ENCODE measurements at places on chromosomes 2 and 18.

- peak; percentile 48 for DNase-seq
These were observed 82.0 kb downstream of the SMAD7 start for GRCh38 chr18:48868468-48869466.

DNA sequence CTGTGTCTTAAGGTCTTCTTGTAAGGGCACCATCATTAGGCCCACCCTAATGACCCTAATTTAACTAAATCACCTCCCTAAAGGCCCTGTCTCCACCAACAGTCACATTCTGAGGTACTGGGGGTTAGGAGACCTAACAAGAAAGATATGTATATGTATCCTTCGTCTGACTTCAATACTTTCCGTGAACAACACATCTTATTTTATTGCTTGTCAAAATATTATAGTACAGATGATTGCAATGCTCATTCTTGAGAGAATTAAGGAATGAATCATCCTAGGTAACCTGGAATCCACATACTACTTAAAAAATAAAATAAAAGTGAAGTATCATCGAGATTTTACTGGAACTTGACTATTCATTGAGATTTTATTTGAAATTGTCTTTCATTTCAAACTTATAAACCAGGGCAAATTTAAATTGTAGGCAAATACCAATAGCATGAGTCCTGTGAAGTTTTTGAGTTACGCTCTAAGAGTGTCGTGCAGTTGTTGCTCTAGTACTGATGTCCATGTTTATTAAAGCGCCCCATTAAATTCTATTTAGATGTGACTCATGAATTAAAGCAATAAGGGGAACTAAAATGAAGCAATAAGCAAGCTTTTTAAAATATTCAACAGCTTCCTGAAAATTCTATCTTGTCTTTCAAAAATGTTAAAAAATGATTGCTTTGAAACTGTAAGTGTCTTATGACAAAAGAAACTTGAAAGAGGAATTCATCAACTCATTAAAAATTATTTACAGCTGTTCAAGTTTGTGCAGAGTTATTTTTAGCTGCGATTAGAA lies 40.0 kb downstream of the CCDC102B start:
- DNase-seq: no peak

DNA sequence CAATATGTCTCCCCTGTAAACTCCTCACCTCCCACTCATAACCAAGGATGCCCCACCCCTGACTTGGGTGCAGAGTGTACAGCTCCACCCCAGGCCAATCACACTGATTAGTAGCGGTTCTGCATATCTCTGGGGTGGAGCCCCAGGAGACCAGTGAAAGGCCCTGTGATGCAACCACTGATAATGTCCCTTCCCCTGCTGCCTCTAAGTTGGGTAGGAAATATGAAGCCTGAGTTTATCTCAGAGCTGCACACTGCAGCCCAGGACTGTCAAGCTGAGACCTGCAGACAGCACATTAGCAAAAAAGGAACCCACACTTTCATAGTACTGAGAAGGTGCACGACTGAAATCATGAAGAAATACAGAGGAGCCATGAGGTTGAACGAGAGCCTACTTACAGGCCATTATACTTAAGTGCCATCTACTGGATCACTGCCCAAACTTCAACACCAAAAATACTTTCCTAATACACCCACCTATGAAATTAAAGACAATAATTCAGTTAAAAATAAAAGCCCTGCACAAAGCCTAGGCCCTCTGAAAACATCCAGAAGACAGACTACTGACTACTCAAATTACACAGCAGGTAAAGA lies 455.4 kb upstream of the LRRTM4 start:
- no peak for DNase-seq

GRCh38 chr18:22547807-22548561 lies 130.3 kb upstream of the CTAGE1 start:
- no peak for DNase-seq

DNA sequence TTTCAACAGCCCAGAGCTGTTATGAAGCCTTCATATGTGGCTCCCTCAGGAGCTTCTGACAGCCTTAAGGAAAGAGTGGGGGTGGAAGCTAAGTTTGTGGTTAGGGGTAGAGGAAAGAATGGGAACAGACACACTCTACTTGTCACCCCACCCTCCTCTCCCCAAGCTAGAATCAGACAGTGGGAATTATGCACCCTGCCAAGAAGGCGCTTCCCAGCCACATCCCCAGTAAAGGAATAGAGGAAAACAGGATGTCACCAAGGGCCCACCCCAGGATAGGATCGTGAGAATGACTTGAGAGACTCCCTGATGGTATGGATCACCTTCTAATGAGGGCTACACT lies 32.4 kb upstream of the EML4 start:
- DNase-seq: no peak

GRCh38 chr18:46899274-46899948 lies 17.9 kb downstream of the PIAS2 start:
- DNase-seq: no peak

- DNase-seq: peak; percentile 30
These were observed 10.2 kb upstream of the MMADHC start for GRCh38 chr2:149597668-149598326.

GRCh38 chr2:88011011-88011410 lies 5.3 kb downstream of the RNU2-63P start:
- DNase-seq: no peak

DNA sequence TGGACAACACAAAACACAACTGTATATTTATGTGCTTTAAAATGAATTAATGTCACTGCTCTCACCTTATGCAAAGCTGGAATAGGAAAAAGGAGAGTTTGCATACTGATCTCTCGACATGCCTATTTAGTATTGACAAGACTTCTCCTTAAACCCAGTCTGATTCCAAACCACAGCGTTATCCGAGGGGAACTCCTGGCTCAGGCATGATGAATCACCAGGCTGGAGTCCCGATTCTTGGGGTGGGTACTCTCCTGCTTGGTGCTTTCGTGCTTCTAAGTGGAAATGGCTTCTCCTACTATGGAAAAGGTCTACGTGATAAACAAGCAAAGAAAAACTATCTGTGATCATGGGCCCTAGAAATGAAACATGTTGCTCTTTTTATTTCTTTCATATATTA lies 88.9 kb upstream of the SLC35G4 start:
- no peak for DNase-seq

- no peak for DNase-seq
These were observed 79.8 kb downstream of the LIMS1 start for GRCh38 chr2:108614043-108614545.

DNA sequence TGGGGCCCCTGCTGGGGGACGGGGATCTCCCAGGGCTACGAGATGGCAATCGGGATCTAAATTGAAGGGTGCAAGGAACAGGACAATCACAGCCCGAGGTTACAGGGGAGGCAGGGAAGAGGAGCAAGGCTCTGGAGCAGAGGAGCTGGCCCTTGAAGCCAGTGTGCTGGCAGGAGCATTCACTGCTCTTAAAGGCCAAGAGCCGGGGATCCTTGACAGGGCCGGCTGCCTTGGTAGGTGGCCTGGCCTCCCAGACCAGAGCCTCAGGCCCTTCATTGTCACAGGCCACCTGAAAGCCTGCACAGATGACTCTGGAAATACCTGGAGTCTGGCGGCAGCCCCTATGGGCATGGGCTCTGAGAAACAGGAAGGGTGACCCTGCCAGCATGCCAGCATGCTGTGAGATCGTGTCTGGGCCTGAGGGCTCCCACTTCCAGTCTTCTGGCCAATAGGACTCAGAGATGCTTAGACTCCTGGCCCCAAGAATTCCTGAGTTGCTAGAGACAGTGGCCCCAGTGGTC lies 38.7 kb downstream of the PDIA6 start:
- DNase-seq: no peak
